ENCODE measurements at places on chromosomes 7 and 10. TPM values are rescaled to one million over a fixed set of nuclear protein-coding genes. Genes with fewer than 3 reads are reported as not detected.

TMEM229A gene
- total RNA-seq, result not detected

DNA sequence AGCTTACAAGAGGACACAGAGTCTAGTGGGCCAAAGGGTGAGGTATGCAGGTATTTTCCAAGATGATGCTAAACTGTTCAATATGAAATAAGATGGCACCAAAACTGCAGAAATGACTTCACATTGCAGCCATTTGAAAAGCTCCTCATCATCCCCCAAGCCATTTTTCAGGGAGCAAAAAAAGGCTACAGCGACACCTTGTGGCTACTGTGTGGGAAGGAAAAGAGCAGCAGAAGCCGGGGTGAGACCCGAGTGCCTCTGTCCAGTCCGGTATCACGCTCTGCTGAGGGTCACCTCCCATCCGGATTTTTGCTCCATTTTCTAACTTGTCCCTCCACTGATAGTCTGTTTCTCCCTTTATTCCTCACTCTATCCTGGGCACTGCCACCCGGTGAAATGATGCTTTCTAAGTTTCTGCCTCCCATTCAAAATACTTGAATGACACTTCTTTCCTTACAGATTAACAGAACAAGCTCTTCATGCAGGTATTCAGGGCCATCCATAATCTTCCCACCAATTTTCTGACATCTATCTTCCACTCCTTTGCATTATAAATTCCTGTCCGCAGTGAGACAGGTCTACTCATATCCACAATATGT, 220.2 kb downstream of the DGKI start:
- DNase-seq, result peak; percentile 41

DNA sequence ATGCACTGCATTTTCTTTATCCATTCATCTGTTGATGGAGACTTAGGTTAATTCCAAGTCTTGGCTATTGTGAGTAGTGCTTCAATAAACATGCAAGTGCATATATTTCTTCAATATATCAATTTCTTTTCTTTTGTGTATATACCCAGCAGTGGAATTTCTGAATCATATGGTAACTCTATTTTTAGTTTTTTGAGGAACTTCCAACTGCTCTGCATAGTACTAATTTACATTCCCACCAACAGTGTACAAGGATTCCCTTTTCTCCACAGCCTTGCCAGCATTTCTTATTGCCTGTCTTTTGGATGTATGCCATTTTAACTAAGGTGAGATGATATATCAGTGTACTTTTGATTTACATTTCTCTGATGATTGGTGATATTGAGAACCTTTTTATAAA, 145.2 kb downstream of the LYZL1 start:
- DNase-seq, result no peak

GRCh38 chr10:100987685-100988049, 324 bp downstream of the TWNK start:
- no peak for DNase-seq

DENND2A gene
- 0.37 TPM for total RNA-seq

GRCh38 chr7:117346161-117346560, 23.3 kb upstream of the WNT2 start:
- DNase-seq, result no peak

Data from mammary epithelial cell (primary cell).